ENCODE measurements at places on chromosomes 5 and 9. TPM values are rescaled to one million over a fixed set of nuclear protein-coding genes. Genes with fewer than 3 reads are reported as not detected.

F2RL1 gene
- total RNA-seq, result 4.9 TPM

GNA14 gene
- total RNA-seq, result 41.7 TPM

OR5C1 gene
- not detected for total RNA-seq

CDKN2B-AS1 gene
- total RNA-seq, result 2.5 TPM

DMRT3 gene
- total RNA-seq, result not detected

C9 gene
- not detected for total RNA-seq

RLN2 gene
- 1.4 TPM for total RNA-seq

CATSPER3 gene
- total RNA-seq, result 0.89 TPM

LRRTM2 gene
- total RNA-seq, result 1.3 TPM

RICTOR gene
- total RNA-seq, result 60.7 TPM
